Stimulated activated memory B cell treated with anti-CD40 and anti-IgM and Interleukin-4, amounts not matched to agents 10 μg/mL and 1 μg/mL and 100 μg/mL, for 72 hours (primary cell): ENCODE measurements at places on chromosomes 7 and 10.

DNA sequence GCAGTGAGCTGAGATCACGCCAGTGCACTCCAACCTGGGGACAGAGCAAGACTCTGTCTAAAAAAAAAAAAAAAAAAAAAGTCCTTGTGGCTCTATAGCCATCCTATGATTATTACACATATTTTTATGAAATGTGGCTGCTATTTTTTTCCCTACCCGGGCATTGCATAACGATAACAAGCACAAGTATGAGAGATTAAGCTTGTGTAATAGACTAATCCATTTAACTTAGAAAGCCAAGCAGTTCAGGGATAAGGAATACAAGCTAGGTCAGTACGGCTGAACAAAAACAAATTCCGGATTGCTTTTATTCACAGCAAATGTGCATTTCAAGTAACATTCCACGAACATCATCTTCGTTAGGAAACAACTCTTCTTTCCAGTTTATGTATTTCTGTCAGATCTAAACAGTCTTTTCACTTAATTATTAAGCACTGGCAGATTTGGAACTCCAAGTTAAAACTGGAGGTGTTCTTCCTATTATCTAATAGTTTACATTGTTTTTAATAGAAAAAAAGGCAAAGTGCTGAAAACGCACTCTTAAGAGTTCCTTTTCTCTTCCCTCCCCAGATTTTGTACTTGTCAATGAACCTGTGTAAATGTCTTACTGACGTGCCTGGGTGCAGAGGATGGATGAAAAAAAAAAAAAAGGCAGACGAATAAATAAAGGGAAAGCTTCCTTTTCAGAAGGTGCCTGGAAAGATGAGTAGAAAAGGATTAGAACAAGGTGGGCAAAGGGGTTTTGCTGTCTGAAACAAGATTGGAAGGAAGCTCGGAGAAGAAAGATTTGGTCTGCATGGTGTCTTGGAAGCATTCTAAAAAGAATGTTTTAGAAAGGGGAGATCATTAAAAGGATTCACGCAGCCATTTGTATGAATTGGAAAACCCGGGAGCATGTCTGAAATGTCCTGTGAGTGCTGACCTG, 81.1 kb downstream of the PRTFDC1 start:
- no peak for ATAC-seq

DNA sequence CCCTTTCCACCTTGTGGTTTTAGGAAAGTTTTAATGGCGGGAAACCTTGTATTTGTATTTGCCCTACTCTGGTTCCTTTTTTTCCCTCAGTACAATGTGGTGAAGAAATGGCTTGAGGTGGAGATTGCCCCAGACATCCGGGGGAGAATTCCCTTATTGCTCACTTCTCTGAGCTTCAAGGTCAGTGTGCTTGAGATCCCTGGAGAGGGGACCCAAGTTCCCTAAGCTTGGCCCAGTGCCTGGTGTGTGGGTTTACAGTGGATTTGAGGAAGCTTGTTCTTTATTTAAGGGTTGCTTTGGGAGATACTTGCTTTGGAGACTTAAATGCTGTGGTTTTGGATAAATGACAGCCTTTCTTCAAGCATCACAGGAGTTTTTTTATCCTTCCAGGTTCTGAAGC, 18.3 kb downstream of the CALHM2 start:
- no peak for ATAC-seq

- no peak for ATAC-seq
Observed at GRCh38 chr7:38825721-38826440, 83.1 kb downstream of the VPS41 start.

GRCh38 chr7:30080818-30081217, 52.6 kb downstream of the PLEKHA8 start:
- ATAC-seq, result no peak

DNA sequence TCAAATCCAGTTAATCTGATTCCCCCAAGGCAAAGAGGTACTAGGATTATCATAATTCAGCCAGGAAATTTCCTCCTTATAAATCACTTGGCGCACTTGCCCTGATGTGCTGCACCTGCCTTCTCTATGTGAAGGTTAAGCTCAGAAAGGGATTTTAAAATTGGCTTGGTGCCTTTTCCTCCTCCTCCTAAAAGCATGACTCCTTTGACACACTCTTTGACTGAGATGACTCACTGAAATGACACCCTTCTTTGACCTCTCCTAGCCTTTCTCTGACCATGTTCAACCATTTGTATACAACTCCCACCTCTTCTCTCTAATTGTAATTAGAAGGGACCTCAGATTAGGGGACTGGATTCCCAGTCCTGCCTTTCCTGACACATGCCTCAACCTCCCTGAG, 46.5 kb downstream of the ABLIM1 start:
- no peak for ATAC-seq

DNA sequence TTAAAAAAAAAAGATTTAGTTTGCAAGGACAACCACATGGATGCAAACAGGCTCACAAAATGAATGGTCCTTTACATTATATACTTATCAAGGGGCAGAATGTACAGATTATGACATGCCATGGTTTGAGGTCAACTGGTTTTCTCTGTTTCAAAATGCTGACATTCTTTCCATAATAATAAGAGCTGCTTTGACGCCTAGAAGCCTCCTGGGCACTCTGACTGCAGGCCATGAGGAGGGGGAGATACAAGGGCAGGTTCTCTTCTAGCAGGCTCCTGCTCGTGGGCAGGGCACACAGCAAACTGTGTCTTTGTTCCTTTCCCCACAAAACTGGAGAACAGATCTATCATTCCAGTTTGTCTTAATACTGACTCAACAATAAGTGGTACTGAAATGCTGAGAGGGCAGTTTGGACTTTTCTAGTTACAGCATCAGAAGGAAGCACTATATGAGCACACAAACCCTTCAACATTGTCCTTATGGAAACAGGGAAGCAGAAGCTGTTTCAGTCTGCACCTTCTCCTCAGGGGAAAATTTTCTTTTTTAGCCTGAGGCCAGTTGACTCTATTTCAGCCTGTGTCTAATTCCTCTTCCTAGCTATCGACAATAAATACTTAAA, 314.9 kb upstream of the AOAH start:
- ATAC-seq, result no peak
